ENCODE measurements at places on chromosomes 1 and 21.

GRCh38 chr21:34942911-34943310, 106.2 kb downstream of the RUNX1 start:
- no peak for DNase-seq

- no peak for DNase-seq
These were observed 20.9 kb downstream of the RNF187 start for GRCh38 chr1:228507961-228508652.

GRCh38 chr1:50611675-50612074, 188.4 kb upstream of the DMRTA2 start:
- no peak for DNase-seq

DNA sequence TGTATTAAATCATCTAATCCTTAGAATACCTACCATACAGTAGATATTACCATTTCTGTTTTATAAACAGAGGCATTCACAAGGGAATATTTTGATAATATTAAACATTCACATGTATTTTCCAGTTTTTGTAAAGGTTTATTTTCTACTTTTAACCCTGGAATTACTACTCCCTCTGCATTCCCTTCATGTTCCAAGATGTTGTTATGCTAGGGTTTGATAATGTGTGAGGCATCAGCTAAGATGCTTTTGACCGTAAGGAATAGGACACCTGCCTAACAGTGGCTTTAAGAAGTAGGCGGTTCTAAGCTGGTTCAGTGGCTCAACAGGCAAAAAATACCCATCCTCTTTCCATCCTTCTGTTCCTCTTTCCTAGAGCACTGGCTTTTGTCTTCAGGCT, 131.9 kb upstream of the USP24 start:
- DNase-seq = no peak

DNA sequence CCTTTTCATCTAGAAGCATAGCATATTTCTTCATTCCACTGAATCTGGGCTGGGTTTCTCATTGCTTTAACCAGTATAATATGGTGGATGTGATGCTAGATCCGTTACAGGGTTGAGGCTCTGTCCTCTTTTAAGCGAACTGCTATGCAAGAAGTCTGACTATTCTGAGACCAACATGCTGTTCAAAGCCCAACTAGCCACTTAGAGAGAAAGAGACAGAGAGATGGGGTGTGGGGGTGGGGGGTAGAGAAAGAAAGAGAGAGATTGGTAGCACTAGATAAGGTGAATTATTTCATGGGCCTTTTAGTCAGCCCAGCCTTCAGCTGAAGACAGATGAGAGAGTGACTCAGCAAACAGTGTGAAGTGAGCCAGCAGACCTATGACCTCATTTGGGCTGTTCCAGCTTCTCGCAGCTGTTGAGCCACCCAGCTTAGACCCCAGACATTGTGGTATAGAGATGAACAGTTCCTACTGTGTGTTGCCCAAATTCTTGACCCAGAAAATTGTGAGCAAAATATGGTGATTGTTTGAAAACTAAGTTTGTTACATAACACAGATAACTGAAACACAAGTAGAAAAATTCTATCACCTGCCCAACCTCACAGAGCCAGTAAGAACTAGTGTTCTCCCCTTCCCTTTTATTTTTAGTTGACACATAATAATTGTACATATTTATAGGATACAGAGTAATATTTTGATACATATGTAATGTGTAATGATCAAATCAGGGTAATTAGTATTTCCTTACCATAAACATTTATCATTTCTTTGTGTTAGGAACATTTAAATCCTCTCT, 40.7 kb upstream of the PRKACB start:
- peak; percentile 17 for DNase-seq

DNA sequence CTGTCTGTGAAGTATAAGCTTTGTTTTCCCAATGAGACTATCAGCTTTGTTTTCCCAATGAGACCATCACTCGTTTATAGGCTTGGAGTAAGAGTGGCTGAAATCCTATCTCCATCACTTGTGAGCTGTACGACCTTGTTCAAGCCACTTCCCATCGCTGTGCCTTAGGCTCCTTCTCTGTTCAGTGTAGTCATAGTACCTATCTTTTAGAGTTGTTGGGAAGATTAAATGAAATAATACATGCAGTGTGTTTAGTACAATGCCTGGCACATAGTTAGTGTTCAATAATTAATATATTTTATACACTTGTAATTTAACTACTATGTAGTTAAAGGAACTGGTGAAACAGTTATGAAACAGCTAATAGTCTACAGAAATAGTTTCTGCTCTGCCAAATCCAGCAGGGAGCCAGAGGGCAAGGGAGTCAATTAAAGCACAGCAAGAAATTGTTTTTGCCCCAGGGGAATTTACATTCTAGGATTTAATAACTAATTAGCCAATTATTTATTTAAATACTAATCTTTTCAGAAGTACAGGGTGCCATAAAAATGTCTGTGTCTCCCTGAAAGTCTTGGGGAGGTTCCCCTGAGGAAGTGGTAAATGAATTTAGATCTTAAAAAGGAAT, 139.3 kb upstream of the HMCN1 start:
- no peak for DNase-seq

DNA sequence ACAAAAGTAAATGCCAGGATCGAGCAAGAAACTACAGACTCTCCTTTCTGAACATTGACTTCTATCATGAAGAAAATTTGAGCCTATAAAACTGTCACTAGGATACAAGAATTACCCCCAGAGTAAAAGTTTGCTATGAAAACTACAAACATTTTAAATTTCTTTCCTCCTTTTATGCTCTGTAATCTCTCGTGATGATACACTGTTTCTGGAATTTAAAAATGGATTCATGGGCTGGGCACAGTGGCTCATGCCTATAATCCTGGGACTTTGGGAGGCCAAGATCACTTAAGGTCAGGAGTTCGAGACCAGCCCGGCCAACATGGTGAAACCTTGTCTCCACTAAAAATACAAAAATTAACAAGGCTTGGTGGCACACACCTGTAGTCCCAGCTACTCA, 181.3 kb downstream of the ZNF281 start:
- no peak for DNase-seq

- no peak for DNase-seq
These were observed 34.8 kb downstream of the KIAA1614 start for GRCh38 chr1:180947499-180947885.

DNA sequence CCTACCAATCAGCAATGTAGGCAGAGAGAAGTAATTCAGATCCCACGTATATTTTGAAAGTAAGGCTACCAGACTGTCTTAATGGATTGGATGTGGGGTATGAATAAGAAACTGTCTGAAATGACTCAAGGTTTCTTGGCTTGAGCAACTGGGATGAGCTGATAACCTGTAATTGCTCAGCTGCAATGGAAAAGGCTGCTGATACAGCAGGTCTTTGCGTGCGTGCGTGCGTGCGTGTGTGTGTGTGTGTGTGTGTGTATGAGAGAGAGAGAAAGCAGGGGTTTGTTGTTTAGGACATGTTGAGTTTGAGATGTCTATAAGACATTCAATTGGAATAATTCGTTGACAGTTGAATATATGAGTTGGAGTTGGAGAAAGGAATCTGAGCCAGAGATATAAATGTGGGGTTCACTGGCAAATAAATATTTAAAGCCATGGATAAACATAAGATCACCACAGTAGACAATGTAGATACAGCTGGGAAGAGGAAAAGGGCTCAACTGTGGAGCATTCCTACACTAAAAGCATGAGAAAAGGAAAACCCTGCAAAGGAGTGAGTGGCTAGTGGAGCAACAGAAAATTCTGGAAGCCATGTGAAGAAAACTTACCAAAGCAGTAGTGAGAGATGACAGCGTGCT, 72.9 kb downstream of the UCHL5 start:
- peak; percentile 73 for DNase-seq

- DNase-seq = peak; percentile 10
These were observed 82.7 kb downstream of the NOS1AP start for GRCh38 chr1:162151900-162152829.

GRCh38 chr1:43044572-43045361, 86.1 kb upstream of the SLC2A1 start:
- DNase-seq = no peak

GRCh38 chr1:84632673-84633434, 57.4 kb downstream of the SSX2IP start:
- no peak for DNase-seq

GRCh38 chr1:186283374-186283773, 91.7 kb downstream of the TPR start:
- no peak for DNase-seq

- no peak for DNase-seq
These were observed 96.7 kb upstream of the QSOX1 start for GRCh38 chr1:180057883-180058396.

DNA sequence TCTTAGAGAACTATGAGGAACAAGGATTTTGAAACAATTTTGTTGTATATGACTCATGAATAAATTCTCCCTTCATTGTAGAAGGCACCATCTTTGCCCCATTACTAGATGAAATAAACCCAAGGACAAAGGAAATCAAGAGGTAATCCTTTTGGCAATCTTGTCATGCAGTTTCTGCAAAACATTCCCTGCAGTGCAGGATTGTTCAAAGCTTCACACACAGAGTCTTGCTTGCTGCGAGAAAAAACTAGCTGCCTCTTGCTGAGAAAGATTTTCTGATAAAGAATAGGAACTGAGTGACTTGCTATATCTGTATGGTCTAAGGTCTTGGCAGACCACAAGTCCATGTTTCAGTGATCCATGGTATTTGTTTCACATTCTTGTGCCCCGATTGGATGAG, 657.4 kb upstream of the ADGRL4 start:
- no peak for DNase-seq

- no peak for DNase-seq
These were observed 57.3 kb upstream of the BCAR3 start for GRCh38 chr1:93738926-93739325.

- peak; percentile 31 for DNase-seq
These were observed 50.5 kb upstream of the GFI1 start for GRCh38 chr1:92536980-92537884.

- no peak for DNase-seq
These were observed 100.1 kb downstream of the BRINP2 start for GRCh38 chr1:177270863-177271262.

DNA sequence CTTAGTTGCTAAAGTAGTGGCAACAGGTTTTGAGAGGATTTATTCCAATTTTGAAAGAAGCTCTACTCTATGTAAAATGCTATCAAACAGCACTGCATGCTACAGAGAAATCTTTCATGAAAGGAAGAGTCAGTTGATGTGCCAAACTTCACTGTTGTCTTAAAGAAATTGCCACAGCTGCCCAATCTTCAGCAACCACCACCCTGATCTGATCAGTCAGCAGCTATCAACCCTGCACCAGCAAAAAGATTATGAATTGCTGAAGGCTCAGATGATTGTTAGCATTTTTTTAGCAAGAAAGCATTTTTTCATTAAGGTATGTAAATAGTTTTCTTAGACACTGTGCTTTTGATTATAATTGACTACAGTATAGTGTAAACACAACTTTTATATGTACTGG, 49.6 kb downstream of the SLC9C2 start:
- no peak for DNase-seq

GRCh38 chr21:39319251-39319756, 5.9 kb upstream of the BRWD1 start:
- no peak for DNase-seq

- peak; percentile 65 for DNase-seq
These were observed 2.2 kb upstream of the G0S2 start for GRCh38 chr1:209672705-209673630.

- DNase-seq = peak; percentile 36
These were observed 3.4 kb downstream of the HENMT1 start for GRCh38 chr1:108657356-108658080.

GRCh38 chr1:207970329-207971233, 59.7 kb upstream of the CD34 start:
- DNase-seq = no peak

GRCh38 chr1:77057994-77058585, 161.1 kb downstream of the PIGK start:
- DNase-seq = no peak

- DNase-seq = no peak
These were observed 34.6 kb downstream of the TGFBR3 start for GRCh38 chr1:91851130-91852010.

- peak; percentile 45 for DNase-seq
These were observed 54.9 kb downstream of the DMRTA2 start for GRCh38 chr1:50368179-50369007.

DNA sequence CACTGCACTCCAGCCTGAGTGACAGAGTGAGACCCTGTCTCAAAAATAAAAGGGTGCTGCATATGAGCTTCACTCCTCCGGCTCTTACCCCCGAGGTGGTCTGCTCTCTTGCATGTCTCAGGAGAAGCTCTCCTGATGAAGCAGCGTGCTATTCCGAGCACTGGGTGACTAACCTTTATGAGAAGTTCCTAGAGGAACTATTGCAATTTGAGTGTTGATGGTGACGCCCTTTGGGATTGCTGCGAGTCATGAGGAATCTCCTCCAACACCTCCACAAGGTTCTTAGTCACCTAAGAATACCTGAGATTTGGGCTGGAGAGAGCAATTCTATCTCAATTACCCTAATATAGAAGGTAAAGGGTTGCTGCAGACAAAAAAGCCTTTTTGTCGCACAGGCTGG, 40.8 kb upstream of the TINAGL1 start:
- no peak for DNase-seq

DNA sequence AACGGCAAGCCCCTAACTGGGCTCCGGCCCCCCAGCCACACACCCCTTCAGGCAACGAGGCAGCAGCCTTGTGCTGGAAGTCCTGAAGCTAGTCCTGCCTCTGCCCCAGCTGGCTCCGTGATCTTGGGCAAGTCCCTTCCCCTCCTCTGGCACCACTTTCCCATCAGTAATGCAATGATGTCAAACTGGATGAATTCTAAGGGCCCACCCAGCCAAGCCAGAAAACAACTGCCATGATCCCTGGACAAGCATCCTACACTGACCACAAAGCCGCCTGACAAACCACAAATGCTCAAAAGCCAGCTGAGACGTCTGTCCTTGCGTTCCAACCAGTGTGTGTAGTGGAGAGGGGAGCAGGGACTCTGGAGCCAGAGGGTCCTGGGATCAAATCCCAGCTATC, 26.8 kb downstream of the IFFO2 start:
- no peak for DNase-seq

GRCh38 chr1:245277276-245277675, 122.5 kb downstream of the KIF26B start:
- no peak for DNase-seq

- DNase-seq = no peak
These were observed 102.8 kb upstream of the C1orf21 start for GRCh38 chr1:184283999-184284398.

DNA sequence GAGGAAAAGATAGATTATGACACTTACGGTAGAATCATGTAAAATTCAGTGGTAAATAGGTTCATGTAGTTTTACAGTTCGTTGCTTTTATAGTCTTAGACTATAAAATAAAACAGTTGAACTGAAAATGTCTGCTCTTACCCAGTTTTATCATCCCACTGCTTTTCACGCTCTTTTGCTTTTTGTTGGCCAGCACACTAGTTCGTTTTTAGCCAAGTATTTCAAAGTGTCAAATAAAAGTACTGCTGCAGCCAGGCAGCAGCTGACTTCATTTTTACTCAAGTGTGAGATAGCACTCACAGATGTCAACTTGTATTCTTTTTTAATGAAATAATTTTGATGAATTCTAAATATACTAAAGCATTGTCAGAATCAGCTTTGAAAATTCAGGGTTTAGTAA, 18.5 kb upstream of the BTG3 start:
- no peak for DNase-seq
